ENCODE measurements at places on chromosomes 1 and 21. TPM values are rescaled to one million over a fixed set of nuclear protein-coding genes. Genes with fewer than 3 reads are reported as not detected.

Gene C2CD4D
- total RNA-seq, result 0.26 TPM

Gene PLCH2
- total RNA-seq, result 9.8 TPM

DNA sequence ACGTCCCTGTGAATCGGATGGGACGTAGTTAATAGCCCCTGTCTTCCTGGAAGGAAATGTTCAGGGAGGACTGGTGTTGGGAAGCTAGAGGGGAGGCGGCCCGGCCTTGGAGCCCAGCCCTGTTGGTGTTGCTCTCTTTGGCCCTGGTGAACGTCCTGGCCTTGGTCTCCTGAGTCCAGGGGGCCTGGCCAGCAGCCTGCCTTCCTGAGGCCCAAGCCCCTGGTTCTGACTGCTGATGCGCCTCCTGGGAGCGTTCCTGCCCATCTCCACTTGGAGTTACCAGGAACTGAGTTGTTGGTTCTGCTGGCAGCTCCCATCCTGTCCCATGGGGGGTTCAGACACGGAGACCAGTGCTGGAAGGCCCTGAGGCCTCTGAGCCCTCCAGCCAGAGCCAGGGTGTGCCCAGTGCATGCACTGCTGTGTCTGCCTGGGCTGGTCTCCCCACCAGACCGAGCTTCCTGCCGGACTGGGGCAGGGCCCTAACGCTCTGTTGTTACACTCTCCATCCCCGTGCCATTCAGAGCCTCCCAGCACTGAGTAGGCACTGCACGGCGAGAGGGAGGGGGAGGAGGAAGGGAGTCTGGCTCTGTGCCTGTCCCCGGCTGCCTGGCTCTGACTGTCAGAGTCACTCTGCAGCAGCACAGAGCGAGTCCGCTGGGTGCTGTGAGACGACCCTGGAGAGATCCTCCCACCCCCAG is 382.5 kb upstream of the VAMP3 start:
- H3K27ac ChIP-seq, result no peak overlapping the region
- no peak for DNase-seq
- H3K4me3 ChIP-seq, result no peak overlapping the region
- no peaks in the 10 kb centered on the region for H3K36me3 ChIP-seq
- H3K27me3 ChIP-seq, result no peaks in the 10 kb centered on the region

DNA sequence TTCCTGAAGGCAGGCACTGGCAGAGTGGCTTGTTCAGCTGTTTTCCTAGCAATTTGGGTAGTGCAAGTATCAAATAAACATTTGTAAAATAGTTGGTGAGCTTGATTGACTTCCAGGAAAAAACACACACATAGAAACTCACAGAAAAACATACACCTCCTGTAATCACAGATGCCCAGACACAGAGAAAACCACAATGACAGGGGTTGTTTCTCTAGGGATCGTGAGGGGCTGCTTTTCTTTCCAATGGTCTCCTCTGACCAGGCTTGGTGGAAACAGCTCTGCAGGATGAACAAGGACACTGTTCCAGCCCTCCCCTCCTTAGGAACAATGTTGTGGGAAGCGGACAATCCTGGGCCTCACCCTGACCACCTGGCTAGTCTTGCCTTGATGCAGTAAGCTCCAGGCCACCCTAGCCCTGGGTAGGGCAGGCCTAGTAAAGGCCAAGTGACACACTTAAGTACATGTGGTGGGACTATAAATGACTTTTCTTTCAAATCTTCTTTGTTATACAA is 142.5 kb upstream of the HMGB4 start:
- H3K36me3 ChIP-seq, result no peaks in the 10 kb centered on the region
- H3K27me3 ChIP-seq, result peaks cover 6% of the 10 kb centered on the region
- no peak overlapping the region for H3K4me3 ChIP-seq
- no peaks in the 10 kb centered on the region for H3K4me1 ChIP-seq
- H3K27ac ChIP-seq, result no peak overlapping the region

DNA sequence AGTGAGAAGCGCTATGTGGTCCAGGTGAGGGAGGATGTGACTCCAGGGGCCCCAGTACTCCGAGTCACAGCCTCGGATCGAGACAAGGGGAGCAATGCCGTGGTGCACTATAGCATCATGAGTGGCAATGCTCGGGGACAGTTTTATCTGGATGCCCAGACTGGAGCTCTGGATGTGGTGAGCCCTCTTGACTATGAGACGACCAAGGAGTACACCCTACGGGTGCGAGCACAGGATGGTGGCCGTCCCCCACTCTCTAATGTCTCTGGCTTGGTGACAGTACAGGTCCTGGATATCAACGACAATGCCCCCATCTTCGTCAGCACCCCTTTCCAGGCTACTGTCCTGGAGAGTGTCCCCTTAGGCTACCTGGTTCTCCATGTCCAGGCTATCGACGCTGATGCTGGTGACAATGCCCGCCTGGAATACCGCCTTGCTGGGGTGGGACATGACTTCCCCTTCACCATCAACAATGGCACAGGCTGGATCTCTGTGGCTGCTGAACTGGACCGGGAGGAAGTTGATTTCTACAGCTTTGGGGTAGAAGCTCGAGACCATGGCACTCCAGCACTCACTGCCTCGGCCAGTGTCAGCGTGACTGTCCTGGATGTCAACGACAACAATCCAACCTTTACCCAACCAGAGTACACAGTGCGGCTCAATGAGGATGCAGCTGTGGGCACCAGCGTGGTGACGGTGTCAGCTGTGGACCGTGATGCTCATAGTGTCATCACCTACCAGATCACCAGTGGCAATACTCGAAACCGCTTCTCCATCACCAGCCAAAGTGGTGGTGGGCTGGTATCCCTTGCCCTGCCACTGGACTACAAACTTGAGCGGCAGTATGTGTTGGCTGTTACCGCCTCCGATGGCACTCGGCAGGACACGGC is 2.2 kb downstream of the CELSR2 start:
- no peak overlapping the region for H3K27ac ChIP-seq
- DNase-seq, result no peak
- no peak overlapping the region for H3K4me3 ChIP-seq
- peaks cover 10% of the 10 kb centered on the region for H3K4me1 ChIP-seq

DNA sequence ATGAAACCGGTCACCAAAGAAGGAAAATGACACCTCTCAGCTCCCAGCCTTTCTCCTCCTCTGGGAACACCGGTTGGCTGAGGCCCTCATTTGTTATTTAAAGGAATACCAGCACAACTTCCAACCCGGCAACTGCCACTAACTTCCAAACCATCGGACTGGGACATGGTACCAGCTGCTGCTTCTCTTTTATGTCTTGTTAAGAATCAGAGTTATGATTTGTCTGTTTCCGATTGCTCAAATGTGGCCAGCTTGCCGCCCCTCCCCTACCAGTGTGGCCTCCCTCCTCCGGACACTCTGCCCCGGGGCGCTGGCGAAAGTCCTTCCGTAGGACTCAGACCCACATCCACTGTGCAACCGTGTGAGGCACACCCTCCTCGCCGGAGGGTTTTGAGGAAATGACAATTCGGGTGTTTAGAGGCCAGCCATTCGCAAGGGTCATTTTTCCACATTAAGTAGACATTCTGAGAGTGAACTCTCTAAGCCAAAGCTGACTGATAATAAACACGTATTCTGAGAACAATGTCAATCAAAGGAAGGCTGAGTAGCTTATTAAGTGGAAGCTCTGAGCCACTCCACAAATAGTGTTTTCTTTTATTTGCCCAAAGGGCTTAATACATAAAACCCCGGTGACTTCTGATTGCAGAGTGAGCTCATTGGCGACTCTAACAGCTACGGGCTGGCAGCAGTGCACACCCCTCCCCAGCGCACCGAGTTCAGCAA is 5.5 kb downstream of the RIPK4 start:
- H3K4me1 ChIP-seq, result peaks cover 13% of the 10 kb centered on the region
- DNase-seq, result no peak
- H3K4me3 ChIP-seq, result no peak overlapping the region
- H3K36me3 ChIP-seq, result no peaks in the 10 kb centered on the region
- H3K27ac ChIP-seq, result no peak overlapping the region

DNA sequence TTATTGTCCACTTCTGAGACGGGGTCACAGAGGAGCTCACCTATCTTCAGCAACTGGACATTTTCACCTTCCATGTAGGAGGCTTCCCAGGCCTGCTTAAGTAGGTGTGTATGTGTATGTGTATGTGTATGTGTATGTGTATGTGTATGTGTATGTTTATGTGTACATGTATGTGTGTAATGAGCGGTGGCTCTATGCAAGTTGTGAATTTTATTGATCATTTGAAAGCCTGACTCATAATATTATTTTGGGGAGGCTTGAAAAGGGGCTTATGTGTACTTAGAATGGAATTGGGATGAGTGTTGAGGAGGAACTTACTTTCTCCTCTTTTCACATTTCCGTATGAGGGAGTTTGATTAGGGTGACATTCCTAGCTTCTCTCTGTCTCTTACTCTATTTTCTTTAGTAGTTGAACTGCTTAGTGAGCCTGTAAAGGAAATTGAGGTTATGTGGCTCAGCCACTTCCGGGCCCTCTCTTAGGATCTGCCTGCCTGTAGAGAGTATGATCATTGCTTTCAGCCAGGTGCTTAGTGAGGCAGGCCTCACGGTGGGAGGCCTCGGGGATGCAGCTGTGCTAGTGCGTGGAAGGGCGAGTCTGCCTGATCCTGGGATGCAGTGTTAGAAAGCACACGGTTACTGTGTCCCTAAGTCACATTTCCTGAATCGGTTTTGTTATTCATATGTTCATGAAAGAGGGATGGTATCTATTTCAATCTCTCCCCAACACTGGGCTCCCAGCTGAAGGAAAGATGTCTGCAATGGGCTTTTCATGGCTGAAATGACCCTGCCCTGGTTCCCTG is 61.0 kb downstream of the IER5 start:
- H3K27ac ChIP-seq, result peak overlapping the region; percentile 85
- peak; percentile 92 for DNase-seq
- H3K4me1 ChIP-seq, result peaks cover 54% of the 10 kb centered on the region
- peak overlapping the region; percentile 51 for H3K4me3 ChIP-seq
- peaks cover 18% of the 10 kb centered on the region for H3K36me3 ChIP-seq

GRCh38 chr1:85606414-85606800 is 25.8 kb downstream of the CCN1 start:
- no peaks in the 10 kb centered on the region for H3K4me1 ChIP-seq
- H3K27ac ChIP-seq, result no peak overlapping the region
- no peaks in the 10 kb centered on the region for H3K36me3 ChIP-seq
- no peaks in the 10 kb centered on the region for H3K27me3 ChIP-seq

DNA sequence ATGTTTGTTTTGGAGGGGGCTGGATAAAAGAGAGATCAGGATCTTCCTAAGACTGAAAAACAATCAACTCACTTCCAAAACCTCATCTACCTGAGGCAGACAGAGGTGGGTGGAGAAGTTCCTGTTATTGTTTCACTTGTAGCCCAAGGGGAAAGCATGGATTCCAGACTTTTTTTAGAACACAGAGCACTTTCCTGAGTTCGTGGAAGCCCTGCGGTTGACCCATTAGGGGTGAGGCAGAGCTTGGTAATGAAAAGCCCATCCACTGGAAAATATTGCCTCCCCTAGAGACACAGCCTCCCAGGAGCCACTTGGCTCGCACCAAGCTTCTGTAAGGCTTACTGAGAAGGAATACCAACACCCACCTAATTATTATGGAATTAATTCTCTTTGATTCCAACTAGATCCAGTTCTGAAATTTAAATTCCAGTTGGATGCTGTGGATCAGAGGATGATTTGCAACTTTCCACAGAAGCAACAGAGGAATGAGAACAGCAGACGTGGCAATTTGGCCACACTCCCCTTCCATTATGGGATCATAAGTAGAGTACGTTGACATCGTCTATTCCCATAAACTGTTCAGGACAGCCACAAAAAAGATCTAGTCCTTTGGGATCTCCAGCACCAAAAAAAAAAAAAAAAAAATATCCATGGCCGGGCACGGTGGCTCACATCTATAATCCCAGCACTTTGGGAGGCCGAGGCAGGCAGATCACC is 4.1 kb upstream of the PEF1 start:
- DNase-seq, result no peak
- H3K36me3 ChIP-seq, result no peaks in the 10 kb centered on the region
- no peak overlapping the region for H3K4me3 ChIP-seq
- H3K27ac ChIP-seq, result no peak overlapping the region
- H3K4me1 ChIP-seq, result peaks cover 21% of the 10 kb centered on the region
